ENCODE measurements at places on chromosomes 4 and X. TPM values are rescaled to one million over a fixed set of nuclear protein-coding genes. Genes with fewer than 3 reads are reported as not detected.

DNA sequence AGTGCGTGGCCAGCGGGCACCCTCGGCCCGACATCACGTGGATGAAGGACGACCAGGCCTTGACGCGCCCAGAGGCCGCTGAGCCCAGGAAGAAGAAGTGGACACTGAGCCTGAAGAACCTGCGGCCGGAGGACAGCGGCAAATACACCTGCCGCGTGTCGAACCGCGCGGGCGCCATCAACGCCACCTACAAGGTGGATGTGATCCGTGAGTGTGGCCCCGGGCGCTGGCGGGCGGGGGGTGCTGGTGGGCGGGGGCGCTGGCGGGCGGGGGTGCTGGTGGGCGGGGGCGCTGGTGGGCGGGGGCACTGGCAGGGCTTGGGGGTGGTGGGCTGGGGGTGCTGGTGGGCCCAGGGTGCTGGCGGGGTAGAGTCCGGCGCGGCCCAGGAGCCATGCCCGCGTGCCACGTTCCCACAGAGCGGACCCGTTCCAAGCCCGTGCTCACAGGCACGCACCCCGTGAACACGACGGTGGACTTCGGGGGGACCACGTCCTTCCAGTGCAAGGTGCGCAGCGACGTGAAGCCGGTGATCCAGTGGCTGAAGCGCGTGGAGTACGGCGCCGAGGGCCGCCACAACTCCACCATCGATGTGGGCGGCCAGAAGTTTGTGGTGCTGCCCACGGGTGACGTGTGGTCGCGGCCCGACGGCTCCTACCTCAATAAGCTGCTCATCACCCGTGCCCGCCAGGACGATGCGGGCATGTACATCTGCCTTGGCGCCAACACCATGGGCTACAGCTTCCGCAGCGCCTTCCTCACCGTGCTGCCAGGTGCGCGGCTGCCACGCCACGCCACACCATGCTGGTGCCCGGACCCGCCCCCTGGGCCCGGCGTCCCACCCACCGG, 12.7 kb downstream of the FGFRL1 start:
- no peaks in the 10 kb centered on the region for H3K4me1 ChIP-seq
- H3K27ac ChIP-seq = no peak overlapping the region

GRCh38 chr4:60683357-60683756, 516.8 kb upstream of the ADGRL3 start:
- DNase-seq = no peak
- H3K4me3 ChIP-seq = no peak overlapping the region

The ADGRL3 gene
- 25.1 TPM for total RNA-seq

- H3K27ac ChIP-seq = no peak overlapping the region
- H3K36me3 ChIP-seq = no peaks in the 10 kb centered on the region
- no peaks in the 10 kb centered on the region for H3K4me1 ChIP-seq
- peak overlapping the region; percentile 28 for H3K4me3 ChIP-seq
- no peaks in the 10 kb centered on the region for H3K27me3 ChIP-seq
Measured at GRCh38 chr4:186485561-186486062, 69.8 kb downstream of the MTNR1A start.

- H3K4me3 ChIP-seq = no peak overlapping the region
- H3K27me3 ChIP-seq = no peaks in the 10 kb centered on the region
- no peak overlapping the region for H3K27ac ChIP-seq
- H3K4me1 ChIP-seq = no peaks in the 10 kb centered on the region
Measured at GRCh38 chr4:1492651-1493539, 86.7 kb upstream of the NKX1-1 start.

DNA sequence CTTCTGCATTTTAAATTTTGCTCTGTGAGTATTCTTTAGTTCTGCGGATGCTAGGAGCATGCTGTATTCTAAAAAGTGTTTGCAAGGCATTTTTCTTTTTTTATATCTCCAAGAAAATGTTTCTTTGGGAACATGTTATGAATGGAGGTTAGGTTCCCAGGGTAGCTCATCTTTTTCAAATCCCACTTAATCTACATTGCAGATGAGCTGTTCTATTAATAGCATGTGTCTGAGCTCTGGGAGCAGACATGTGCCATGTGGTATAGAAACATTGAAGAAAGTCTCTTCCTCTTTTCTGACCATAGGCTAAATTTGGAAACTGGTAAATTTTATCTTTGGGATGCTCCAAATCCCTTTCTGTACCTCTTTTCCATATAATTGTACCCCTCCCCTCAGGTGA, 23.2 kb downstream of the DIAPH2 start:
- H3K36me3 ChIP-seq = no peaks in the 10 kb centered on the region
- H3K27ac ChIP-seq = no peak overlapping the region
- H3K4me1 ChIP-seq = no peaks in the 10 kb centered on the region
- no peak for DNase-seq
- H3K4me3 ChIP-seq = no peak overlapping the region

The RASL11B gene
- total RNA-seq = 9.2 TPM

All from tibial nerve (tissue), 4 donors.